NCI-H510A (cell line): ENCODE measurements at places on chromosomes 12 and 14.
A peak's percentile ranks its signal among the peaks of the same experiment; 100 is the strongest.

- DNase-seq = no peak
These were observed 18.6 kb downstream of the PRORP start for GRCh38 chr14:35140718-35141581.

GRCh38 chr12:12691549-12691948, 4.4 kb downstream of the GPR19 start:
- DNase-seq = no peak

GRCh38 chr14:42047421-42048055, 440.9 kb downstream of the LRFN5 start:
- no peak for DNase-seq

DNA sequence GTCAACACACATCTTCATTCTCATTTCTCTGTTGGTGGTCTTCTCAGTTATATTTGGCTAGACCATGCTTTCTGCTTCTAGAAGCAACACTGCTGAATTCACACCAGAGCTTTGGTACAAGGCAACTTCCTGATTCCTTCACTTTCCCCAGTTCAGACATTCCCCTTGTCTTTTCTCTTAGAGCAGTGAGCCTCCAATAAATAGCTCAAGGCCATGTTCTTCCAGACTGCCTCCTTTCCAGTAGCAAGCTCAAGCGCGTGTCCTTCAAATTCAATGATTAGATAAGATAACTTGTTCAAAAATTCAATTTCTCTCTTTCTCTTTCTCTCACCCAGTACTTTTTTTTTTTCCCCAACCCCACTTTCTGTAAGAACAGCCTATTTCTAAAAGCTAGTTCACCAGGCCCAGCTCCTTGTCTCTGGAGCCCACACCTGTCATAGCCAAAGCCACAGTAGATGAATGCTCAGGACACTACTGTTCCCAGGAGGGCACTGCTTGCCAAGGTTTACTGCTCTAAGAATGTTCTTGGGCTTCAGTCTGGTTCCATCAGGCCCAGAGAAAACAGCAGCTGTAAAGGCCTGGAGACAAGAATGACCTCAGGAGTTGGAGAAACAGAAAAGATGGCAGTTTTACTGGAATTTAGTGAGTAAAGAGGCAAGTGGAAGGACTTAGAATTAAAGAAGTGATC, 17.7 kb downstream of the TBK1 start:
- no peak for DNase-seq

GRCh38 chr12:52884526-52885293, 20.2 kb downstream of the KRT8 start:
- DNase-seq = peak; percentile 48

DNA sequence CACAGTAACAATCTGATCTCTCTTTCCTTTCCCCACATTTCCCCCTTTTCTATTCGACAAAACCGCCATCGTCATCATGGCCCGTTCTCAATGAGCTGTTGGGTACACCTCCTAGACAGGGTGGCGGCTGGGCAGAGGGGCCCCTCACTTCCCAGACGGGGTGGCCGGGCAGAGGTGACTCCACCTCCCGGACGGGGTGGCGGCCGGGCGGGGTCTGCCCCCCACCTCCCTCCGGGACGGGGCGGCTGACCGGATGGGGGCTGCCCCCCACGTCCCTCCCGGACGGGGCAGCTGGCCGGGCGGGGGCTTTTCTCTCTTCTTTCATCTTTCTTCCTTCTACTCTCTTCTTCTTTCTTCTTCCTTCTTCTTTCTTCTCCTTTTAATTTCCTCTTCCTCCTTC, 1.3 kb upstream of the NUBPL start:
- no peak for DNase-seq

DNA sequence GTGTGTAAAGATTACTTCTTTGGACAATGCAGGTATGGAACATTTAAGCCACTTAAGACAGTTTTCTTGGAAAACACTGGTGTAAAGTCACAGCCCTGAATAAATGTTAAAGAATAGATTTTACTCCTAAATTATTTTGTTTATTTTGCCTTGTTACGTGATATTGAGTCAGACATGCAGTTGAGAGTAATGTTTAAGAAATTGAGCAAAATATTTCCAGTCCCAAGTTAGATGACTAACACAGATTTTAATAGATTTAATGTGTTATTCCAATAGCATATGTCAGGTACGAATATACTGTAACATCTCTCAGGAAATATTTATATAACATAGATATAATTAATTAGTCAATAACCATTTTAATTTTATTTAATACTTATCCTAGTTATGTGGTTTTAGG, 1361.7 kb downstream of the FSCB start:
- no peak for DNase-seq

DNA sequence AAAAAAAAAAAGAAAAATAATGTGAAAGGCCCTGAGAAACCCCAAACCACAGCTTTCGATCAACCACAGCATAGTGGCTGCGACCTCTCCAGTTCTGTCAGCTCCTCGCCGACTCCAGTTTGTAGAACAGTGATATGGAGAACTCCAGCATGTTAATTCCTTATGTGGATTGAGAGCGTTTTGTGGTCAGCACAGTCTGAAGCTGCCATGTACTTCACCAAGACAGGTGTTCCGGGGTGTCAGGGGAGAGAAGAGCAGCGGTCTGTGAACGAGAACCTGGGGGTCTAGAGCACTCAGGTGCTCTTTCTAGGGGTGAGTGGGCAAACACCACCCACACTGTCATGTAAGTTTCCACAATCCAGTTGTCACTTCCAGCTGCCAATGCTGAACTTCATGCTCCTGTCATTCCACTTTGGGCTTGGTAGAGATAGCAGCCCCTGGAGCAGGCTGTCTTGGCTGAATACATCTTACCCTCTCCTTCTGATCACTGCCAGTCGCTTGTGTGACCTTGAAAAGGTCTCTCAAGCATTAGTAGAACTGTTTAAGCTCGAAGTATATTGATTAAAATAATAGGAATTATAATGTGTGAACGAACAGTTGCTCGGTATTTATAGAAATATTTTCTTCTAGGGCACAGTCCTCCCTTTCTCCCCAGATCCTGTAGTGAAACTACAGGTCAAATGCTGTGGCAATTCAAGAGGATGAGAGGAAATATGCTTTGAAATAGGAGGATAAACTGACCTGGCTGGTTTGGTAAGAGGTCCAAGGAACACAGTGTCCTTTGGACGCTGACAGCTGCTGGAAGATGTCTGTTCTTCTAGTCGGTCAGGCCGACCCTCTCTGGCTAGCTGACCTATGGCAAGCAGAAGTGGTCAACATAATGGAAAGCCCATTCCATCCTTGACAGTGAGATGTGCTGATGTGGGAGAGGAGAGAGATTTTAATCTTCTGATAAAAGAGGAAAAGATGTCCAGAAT, 15.7 kb upstream of the MAX start:
- DNase-seq = no peak

GRCh38 chr12:123513805-123514204, 19.7 kb downstream of the RILPL1 start:
- DNase-seq = no peak

DNA sequence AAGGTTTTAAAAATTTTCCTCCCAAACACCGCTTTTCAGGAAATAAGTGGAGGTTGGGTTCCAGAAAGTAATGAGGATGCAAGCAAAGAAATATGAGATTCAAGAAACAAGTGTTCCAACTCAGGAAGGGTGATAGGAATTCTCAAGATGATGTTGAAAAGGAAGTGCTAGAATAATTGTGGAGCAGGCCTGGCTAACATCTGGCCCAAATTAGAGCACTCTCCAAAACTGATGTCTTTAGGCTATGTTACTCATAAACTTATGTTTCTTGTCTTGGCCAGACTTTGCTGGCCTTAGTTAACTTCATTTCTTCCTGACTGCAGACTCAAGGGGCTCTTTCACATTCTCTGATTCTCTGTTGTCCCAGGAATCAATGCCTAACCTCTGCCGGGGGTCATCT, 116.3 kb downstream of the TMTC3 start:
- DNase-seq = no peak

DNA sequence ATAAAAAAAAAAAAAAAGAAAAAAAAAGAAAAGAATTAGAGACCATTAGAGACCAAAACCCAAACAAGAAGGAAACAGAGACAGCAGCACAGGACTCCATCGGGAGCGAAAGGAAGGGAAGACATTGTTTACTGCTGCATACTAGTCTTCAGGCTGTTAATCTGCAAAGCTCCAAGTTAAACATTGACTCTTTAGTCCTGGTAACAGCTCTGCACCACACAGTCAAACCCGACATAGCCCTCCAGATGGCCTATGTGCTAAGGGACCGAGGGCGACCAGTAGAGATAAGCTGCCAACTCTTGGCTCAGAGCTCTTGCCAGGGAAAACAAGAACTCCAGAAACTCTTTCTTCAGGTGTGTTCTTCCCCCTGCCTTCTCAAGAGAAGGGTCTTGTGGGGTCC, 7.8 kb downstream of the P2RX4 start:
- DNase-seq = no peak

GRCh38 chr12:131332224-131332623, 378.5 kb downstream of the ADGRD1 start:
- DNase-seq = no peak

GRCh38 chr12:115891556-115892164, 385.8 kb downstream of the MED13L start:
- DNase-seq = no peak

- DNase-seq = no peak
These were observed 35.5 kb downstream of the GPHB5 start for GRCh38 chr14:63282997-63283883.

DNA sequence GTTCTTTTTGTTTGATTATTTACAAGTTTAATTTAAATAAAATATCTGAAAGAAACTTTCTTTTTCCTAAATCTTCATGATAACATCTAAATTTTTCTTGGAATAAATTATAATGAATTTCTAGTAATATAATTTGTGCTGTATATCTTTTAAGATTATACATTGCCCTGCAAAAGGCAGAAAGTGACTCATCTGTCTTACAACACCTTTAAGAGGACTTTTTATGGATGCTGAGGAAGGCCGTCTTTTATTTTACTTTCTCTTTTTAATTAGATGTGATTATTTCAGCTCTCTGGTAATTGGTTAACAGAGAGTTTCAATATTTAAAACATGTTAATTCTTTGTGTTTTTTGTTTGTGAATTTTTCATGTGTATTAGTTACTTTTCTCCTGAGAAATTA, 598.4 kb downstream of the RPL10L start:
- DNase-seq = no peak

- no peak for DNase-seq
These were observed 89.2 kb downstream of the ARF6 start for GRCh38 chr14:49982082-49982481.

- DNase-seq = no peak
These were observed 32.1 kb upstream of the C2CD5 start for GRCh38 chr12:22576473-22576872.

DNA sequence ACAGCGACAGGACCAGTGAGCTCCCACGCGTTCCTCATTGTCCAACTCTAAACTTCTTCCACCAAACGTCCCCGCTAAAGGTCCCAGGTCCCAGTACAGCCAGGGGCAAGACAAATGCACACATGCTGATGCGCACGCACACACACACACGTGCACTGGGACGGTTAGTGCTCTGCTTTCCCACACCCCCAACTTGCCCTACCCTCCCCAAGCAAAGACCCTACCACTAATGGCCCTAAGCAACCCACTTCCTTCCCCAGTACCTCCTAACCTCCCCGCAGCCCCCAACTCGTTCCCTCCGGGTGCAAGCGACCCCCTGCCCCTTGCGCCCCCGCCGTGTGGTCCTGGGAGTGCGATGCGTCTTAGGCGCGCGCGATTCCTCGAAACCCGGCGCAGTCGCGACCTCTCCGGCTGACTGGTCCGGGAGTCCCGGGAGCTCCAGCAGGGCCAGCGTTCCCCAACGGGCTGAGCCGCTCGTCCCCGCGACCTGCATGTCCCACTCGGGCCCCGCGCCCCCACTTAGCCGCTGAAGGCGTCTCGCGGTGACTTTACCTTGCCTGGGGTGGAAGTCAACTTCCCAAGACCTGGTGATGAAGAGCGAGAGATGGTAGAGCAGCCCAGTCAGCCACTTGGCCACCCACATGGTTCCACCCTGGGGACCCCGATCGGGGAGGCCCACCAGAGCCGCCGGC, 578 bp downstream of the ADAMTS20 start:
- DNase-seq = no peak

GRCh38 chr12:67002720-67003119, 266.4 kb upstream of the CAND1 start:
- DNase-seq = no peak

GRCh38 chr12:90794212-90794611, 160.8 kb downstream of the CCER1 start:
- no peak for DNase-seq

- no peak for DNase-seq
These were observed 2.5 kb downstream of the AHNAK2 start for GRCh38 chr14:104975481-104976197.

GRCh38 chr14:20167091-20167490, 23.6 kb upstream of the OR11G2 start:
- DNase-seq = no peak

DNA sequence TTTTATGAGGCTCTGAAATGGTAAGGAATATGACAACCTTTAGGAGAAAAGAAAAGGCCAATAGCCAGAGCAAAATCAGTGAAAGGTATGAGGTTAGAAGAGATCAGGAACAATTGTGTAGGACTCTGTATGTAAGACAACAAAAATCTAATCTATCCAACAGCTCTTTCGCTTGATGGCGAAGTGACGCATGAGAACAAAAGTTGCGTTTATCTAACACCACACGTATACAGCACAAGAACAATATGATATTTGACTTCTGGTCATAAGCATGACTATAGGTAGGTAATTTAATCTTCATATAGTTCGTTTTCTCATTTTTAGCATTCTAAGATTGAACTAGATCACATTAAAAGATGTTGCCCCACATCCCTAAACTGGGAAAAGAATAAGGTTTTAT, 1.5 kb downstream of the CLECL1 start:
- DNase-seq = no peak

DNA sequence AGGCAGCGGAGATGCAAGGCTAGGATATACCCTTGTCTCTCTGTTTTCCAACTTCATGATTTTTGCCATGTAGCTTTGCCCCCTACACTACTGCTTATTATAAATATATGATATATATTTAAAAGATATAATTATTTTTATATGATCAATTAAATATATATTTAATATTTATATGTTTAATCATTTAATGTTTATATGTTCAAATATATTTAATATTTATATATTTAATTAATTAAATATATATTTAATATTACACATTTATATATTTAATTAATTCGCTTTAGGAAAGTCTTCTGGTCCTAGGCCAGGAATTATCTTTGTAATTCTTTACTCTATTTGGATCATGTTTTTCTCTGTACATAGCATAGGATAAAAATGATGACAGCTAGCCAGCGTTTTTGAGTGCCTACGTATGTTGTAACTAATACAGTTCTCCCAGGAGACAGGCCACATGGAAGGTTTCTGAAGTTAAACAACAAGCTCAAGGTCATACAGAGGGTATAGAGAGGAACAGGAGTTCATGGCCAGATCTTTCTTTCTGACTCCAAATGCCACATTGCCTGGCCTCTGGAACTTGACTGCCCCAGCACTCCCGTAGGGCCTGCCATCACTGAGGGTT, 192.5 kb downstream of the KCNA5 start:
- no peak for DNase-seq

GRCh38 chr12:19904819-19905218, 463.5 kb upstream of the PDE3A start:
- no peak for DNase-seq

DNA sequence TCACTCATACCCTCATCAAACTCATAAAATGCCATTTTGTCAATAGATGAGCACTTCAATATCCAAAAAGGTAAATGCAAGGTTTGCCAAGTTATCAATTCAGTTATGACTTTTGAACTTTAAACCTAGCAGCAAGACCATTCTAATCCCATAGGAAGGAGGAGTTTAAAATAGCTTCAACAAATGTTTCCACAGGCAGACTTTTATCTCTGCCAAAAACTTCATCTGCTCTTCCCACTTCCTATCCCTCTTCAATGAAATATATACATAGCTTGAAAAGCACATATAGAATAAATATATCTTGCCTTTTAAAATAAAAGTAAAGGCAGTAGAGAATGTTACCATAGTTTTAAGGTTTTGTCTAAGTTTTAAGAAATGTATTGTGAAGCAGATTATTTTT, 1749.1 kb upstream of the SEL1L start:
- DNase-seq = no peak
